Thoracic aorta (tissue), 2 donors: ENCODE measurements at places on chromosomes 1 and 21. TPM values are rescaled to one million over a fixed set of nuclear protein-coding genes. Genes with fewer than 3 reads are reported as not detected.

- H3K36me3 ChIP-seq = no peaks in the 10 kb centered on the region
- peaks cover 34% of the 10 kb centered on the region for H3K4me1 ChIP-seq
- H3K27ac ChIP-seq = no peak overlapping the region
- H3K27me3 ChIP-seq = peaks cover 65% of the 10 kb centered on the region
- H3K4me3 ChIP-seq = no peak overlapping the region
Measured at GRCh38 chr21:36696390-36697059, 2.4 kb upstream of the SIM2 start.

DNA sequence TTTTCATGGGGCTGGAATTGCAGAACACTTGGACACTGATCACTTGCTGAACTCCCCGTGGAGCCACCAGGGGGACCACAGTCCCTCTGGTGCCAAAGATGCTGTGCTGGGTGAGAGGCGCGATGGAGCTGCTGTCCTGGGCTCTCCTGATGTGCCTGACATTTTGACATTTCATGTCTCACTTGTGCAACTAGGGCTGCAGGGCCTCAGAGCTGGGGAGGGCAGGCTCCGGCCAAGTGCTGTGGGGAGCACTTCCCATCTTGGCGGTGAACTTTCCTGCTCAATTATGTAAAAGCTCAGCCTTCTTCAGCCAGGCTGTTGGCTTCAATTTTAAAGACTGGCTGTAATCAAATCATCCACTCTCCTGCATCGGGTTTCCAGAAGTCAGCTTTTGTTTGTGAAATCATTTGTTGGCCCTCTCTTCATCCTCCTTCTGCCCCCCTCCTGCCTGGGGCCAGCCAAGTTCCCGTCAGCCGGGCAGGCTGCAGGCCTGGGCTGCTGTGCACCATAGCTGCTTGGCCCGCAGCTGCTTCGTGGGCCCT is 36.8 kb downstream of the KCNAB2 start:
- no peaks in the 10 kb centered on the region for H3K4me1 ChIP-seq
- no peak for DNase-seq
- no peak overlapping the region for H3K4me3 ChIP-seq
- H3K27me3 ChIP-seq = no peaks in the 10 kb centered on the region
- H3K36me3 ChIP-seq = no peaks in the 10 kb centered on the region
- H3K27ac ChIP-seq = no peak overlapping the region

DNA sequence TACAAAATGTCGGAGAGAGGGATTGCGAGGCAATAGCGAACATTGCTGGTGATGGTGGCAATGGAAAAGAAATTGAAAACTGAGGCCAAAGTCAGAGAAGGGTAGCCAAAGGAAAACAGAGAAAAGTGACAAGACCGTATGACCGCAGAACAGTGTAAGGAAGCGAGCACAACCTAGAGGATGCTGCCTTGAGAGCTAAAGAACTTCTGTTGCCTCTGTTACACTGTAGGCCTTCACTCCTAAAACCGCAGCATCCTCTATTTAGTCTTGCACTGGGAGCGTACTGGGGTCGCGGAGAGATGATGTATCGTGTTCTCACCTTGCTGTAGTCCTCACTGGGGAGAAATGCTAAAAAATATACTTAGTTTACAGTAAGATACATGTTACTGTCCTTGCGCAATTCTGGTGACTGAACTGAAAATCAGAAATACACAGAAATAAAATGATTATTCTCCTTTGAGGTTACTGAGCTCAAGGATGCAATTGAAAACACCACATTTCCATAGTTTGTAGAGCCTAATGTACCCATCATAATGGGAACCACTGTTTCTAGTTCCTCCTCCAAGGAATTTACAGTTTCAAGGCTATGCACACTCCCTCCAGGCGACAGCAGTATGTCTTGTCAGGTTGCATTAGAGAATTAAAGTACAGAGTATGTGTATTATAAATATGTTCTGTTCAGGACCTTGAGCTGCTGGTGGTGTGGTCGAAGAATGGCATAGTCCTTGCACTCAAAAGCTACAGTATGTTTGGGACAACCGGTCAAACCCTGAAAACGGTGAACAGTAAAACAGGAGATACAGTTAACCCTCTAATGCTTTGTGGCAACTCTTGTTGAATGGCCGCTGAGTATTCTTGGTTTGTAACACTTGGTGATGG is 1.3 kb downstream of the NEK7 start:
- peak overlapping the region; percentile 93 for H3K4me3 ChIP-seq
- no peaks in the 10 kb centered on the region for H3K36me3 ChIP-seq
- DNase-seq = no peak
- H3K27me3 ChIP-seq = no peaks in the 10 kb centered on the region
- peak overlapping the region; percentile 94 for H3K27ac ChIP-seq

- no peaks in the 10 kb centered on the region for H3K27me3 ChIP-seq
- H3K27ac ChIP-seq = no peak overlapping the region
- H3K4me1 ChIP-seq = no peaks in the 10 kb centered on the region
- DNase-seq = no peak
- H3K36me3 ChIP-seq = no peaks in the 10 kb centered on the region
Measured at GRCh38 chr21:33155422-33155821, 74.3 kb upstream of the IFNAR2 start.

- no peaks in the 10 kb centered on the region for H3K4me1 ChIP-seq
- H3K27me3 ChIP-seq = no peaks in the 10 kb centered on the region
- H3K36me3 ChIP-seq = no peaks in the 10 kb centered on the region
- H3K4me3 ChIP-seq = no peak overlapping the region
- H3K27ac ChIP-seq = no peak overlapping the region
- DNase-seq = no peak
Measured at GRCh38 chr1:182052355-182052754, 9.2 kb downstream of the ZNF648 start.

DNA sequence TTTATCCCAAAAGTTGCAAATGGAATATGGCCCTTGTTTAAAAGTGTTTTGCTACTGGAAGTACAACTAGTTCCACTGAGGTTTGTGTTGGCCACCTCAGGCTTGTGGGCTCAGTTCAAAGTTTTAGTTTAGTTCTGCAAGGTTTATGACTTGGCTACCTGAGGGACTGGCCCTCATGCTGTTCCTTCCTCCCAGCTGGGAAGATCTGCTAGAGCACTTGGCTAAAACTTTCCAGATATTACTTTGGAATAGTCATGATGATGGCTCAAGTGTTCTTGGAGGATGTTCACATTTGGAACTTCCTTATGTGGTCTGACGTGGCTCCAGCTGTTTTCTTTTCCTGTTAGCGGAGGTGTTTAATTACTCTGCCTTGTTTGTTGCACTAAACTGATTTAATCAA is 110.2 kb upstream of the IVNS1ABP start:
- H3K4me3 ChIP-seq = peak overlapping the region; percentile 29
- peaks cover 8% of the 10 kb centered on the region for H3K4me1 ChIP-seq
- DNase-seq = no peak
- H3K27me3 ChIP-seq = no peaks in the 10 kb centered on the region

The TESK2 gene
- 3.5 TPM for total RNA-seq

DNA sequence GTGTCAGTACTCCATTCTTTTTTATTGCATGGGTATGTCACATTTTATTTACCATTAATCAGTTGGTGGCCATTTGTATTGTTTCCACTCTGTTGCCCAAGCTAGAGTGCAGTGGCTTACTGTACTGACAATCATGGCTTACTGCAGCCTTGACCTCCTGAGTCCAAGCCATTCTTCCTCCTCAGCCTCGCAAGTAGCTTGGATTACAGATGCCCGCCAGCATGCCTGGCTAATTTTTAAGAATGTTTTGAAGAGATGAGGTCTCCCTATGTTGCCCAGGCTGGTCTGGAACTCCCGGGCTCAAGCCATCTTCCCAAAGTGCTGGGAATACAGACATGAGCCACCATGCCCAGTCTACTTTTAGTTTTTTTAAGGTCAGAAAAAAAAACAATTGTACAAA is 813 bp upstream of the SFT2D2 start:
- H3K27ac ChIP-seq = peak overlapping the region; percentile 94
- peaks cover 21% of the 10 kb centered on the region for H3K4me1 ChIP-seq
- H3K36me3 ChIP-seq = peaks cover 3% of the 10 kb centered on the region
- H3K27me3 ChIP-seq = no peaks in the 10 kb centered on the region
- no peak for DNase-seq
- H3K4me3 ChIP-seq = peak overlapping the region; percentile 95

DNA sequence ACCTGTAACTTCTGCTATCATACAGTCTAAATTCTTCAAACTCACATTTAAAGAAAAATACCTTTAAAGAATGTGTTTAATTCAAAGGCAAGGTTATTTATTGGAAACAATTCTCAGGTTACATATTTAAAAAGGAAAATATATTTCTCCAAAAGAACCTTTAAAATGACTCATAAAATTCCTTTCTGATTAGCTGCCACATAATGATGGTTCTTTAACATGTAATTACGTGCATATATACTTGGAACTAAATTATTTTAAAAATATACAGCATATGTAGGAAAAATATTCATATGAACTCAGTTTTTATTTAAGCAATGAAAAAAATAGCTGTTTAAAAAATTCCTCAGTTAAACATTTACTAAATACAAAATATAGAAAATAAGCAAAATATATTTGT is 173.6 kb downstream of the COP1 start:
- H3K4me3 ChIP-seq = no peak overlapping the region
- no peak overlapping the region for H3K27ac ChIP-seq
- no peaks in the 10 kb centered on the region for H3K4me1 ChIP-seq

- no peaks in the 10 kb centered on the region for H3K27me3 ChIP-seq
- no peaks in the 10 kb centered on the region for H3K36me3 ChIP-seq
- H3K4me1 ChIP-seq = peaks cover 68% of the 10 kb centered on the region
- H3K4me3 ChIP-seq = no peak overlapping the region
- H3K27ac ChIP-seq = no peak overlapping the region
- no peak for DNase-seq
Measured at GRCh38 chr1:225626698-225627097, 26.2 kb downstream of the ENAH start.

DNA sequence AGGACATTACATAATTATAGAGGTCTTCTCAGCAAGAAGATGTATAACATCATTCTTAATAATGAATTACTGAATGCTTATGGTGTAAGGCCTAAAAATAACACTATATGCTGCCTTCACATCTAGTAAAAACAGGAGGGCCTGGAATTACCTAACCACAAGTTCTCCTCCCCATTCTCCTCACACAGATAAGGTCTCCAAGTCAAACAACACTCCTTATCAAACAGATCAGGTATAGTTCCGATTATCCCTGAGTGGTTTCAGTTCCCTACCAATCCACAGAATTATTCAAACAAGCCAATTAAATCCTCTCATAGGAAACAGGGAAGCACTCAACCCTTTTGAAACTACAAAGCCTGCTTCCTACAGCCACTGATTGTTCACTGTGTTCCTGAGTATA is 4.0 kb upstream of the AGBL4 start:
- H3K4me1 ChIP-seq = no peaks in the 10 kb centered on the region
- H3K27me3 ChIP-seq = no peaks in the 10 kb centered on the region
- H3K4me3 ChIP-seq = no peak overlapping the region
- no peak overlapping the region for H3K27ac ChIP-seq

- no peaks in the 10 kb centered on the region for H3K27me3 ChIP-seq
- peak overlapping the region; percentile 52 for H3K4me3 ChIP-seq
- no peaks in the 10 kb centered on the region for H3K36me3 ChIP-seq
- peak overlapping the region; percentile 81 for H3K27ac ChIP-seq
Measured at GRCh38 chr1:61318319-61319125, 236.2 kb downstream of the NFIA start.

DNA sequence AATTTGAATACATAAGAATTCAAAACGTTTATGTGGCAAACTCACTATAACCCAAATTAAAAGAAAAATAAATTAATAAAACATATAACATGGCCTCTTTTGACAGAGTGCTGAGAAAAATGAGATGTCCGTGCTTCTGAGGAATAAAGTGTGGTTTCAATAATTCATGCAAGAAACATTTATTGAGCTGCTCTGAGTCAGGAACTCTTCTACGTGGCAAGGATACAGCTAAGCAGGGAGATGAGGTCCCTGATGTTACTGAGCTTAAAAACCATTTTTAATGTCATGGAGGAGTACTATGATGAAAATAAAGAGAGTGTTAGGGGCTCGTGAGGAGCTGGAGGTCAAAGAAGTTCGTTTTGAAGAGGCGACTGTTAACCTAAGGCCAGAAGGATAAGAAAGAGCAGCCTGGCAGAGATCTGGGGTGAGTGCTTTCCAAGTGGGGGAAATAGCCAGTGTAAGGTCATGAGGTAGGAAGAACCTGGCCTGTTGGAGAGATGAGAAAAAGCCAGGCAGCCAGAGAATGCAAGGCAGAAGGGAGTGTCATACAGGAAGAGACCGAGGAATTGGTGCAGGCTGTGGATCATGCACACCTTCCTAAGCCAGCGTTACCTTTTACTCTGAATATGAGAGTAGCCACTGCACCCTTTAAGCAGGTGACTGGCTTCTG is 182.2 kb upstream of the DUSP10 start:
- no peak overlapping the region for H3K27ac ChIP-seq
- H3K36me3 ChIP-seq = no peaks in the 10 kb centered on the region
- DNase-seq = no peak
- no peaks in the 10 kb centered on the region for H3K4me1 ChIP-seq
- H3K27me3 ChIP-seq = no peaks in the 10 kb centered on the region
- no peak overlapping the region for H3K4me3 ChIP-seq

GRCh38 chr21:23218667-23219066 is 2220.5 kb downstream of the NCAM2 start:
- no peaks in the 10 kb centered on the region for H3K4me1 ChIP-seq
- DNase-seq = no peak
- H3K27me3 ChIP-seq = no peaks in the 10 kb centered on the region
- H3K4me3 ChIP-seq = no peak overlapping the region
- no peaks in the 10 kb centered on the region for H3K36me3 ChIP-seq
- no peak overlapping the region for H3K27ac ChIP-seq

GRCh38 chr21:42025376-42026081 is 15.4 kb upstream of the ZBTB21 start:
- H3K4me1 ChIP-seq = no peaks in the 10 kb centered on the region
- H3K36me3 ChIP-seq = no peaks in the 10 kb centered on the region
- DNase-seq = no peak
- H3K27me3 ChIP-seq = no peaks in the 10 kb centered on the region

DNA sequence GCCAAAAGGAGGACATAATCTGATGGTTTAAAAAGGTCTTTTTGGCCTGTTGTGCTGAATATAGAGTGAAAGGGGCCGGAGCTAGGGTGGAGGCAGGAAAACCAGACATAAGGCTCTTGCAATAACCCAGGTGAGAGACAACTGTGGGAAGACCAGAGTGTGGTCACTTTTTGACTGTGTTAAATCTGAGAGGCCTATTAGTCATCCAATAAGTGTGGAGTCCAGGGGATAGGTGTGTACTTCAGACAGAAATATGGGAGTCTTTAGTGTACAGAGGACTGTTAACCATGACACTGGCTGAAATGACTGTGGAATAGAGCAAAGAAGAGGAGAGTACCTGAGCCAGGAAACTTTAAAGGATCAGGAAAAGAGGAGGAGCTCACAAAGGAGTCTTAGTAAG is 89.3 kb downstream of the VAV3 start:
- H3K4me1 ChIP-seq = no peaks in the 10 kb centered on the region
- no peaks in the 10 kb centered on the region for H3K27me3 ChIP-seq
- DNase-seq = no peak
- H3K36me3 ChIP-seq = no peaks in the 10 kb centered on the region
- no peak overlapping the region for H3K27ac ChIP-seq
- no peak overlapping the region for H3K4me3 ChIP-seq

DNA sequence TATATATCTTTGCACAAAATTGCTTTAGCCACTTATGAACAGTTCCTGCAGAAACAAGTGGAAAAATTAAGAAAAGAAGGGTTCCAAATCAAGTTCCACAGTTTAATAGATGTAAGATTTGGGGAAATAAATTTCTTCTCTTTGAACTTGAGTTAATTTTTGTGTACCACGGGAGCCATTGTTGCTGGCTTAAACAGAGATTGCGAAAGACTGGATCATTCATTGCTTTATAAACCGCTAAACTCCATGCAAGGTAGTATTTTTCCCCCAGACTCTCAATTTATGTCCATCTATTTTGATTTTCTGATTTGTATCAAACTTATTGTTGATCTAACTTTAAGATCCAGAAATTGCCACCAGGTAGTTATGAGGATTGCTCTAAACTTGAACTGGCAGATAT is 246.1 kb upstream of the ADGRL4 start:
- no peaks in the 10 kb centered on the region for H3K4me1 ChIP-seq
- no peak overlapping the region for H3K27ac ChIP-seq
- H3K27me3 ChIP-seq = no peaks in the 10 kb centered on the region
- no peaks in the 10 kb centered on the region for H3K36me3 ChIP-seq
- no peak overlapping the region for H3K4me3 ChIP-seq
